ENCODE measurements at places on chromosomes 6 and 20.

GRCh38 chr6:27375613-27376079, 12.9 kb upstream of the ZNF391 start:
- DNase-seq: no peak

- no peak for DNase-seq
Observed at GRCh38 chr6:169073311-169073710, 180.3 kb downstream of the THBS2 start.

DNA sequence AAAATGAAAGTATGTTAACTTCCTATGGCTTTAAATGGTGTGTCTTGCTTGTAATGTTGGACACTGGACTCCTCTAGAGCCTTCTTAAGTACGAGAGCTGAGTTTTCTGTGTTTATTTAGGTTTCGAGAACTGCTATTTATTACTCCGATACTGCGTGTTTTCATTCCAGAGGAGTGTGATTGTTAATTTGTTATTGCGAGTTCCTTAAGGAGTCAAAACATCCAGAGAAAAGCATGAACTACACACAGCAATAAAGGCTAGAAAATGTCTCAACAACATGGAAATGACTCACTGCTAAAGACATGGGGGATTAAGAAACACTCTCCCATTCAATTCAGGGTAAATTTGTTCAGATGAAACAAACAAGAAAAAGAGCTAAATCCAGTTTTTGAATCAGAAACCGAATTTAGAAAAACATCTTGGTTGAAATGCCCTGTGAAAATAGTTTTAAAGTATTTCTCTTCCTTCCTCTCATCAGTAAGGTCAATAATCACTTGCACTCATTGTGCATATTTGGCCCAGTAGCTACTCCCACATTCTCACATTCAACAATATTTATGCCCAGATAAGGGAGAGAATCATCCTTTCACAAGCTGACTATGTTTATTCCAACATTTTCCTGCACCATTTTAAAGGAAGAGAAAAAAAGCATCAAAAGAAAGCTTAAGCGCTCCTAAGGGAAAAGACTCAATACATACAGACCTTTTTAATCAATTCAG, 36.0 kb downstream of the ATXN1 start:
- DNase-seq: no peak

DNA sequence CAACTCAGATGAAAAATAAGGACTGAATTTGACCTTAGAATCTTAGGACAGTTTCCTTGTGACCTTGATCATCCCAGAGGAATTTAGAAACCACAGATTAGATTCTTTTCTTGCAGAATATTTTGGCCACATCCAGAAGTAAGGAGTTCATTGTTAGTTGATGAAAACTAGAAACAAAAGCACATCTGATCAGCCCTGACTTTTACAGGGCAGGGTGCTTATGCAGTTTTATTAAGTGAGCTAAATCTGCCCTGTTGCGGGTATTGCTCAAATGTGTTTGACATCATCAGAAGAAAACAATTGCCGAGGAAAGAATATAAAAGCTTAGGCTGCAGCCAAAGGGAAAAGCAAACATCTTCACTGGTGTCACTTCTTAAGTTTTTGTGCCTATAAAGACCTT, 100.8 kb downstream of the MTFR2 start:
- no peak for DNase-seq

- DNase-seq: no peak
Observed at GRCh38 chr6:74764486-74764885, 441.4 kb downstream of the COL12A1 start.

- DNase-seq: no peak
Observed at GRCh38 chr6:111173341-111173740, 86.0 kb downstream of the SLC16A10 start.

DNA sequence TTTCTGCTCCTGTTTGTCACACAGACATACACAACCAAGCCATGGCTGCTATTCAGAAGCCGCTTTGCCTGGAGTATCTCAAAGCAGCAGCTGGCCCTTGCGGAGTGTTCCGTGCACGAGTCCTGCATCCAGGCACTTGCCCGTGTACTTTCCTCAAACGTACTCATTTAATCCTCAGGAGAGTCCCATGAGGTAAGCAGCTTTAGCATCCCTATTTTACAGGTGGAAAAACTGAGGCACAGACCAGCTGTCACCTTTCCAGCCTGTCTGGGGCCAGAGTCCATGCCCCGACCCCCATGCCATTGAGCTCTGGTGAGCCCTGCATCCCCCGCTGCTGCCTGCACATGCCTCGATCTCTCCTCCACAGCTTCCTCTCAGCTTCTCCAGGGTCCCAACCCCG, 130.0 kb downstream of the ERMARD start:
- no peak for DNase-seq

- DNase-seq: no peak
Observed at GRCh38 chr6:108737594-108738546, 110.4 kb upstream of the ARMC2 start.

DNA sequence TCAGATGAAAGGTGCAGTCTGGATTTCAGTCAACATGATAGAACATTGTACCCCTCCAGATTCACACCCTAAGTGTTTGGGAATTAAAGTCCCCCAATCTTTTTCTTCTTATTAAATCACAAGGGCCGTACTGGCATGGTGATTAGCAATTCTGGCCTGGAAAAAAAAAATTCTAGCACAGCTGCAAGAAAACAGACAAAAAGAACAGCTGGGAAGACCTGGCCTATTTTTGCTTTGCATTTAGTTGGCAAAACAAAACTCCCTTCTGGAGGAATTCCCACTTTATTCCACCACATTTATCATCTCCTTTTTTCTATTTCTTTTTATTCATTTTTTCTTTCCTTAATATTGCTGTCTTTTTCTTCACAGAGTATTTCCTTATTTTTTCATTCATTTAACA, 39.8 kb upstream of the AKAP12 start:
- DNase-seq: no peak

GRCh38 chr20:1654996-1655395, 2.6 kb downstream of the SIRPG start:
- DNase-seq: no peak

- peak; percentile 71 for DNase-seq
Observed at GRCh38 chr6:16316741-16317251, 78.4 kb downstream of the GMPR start.

DNA sequence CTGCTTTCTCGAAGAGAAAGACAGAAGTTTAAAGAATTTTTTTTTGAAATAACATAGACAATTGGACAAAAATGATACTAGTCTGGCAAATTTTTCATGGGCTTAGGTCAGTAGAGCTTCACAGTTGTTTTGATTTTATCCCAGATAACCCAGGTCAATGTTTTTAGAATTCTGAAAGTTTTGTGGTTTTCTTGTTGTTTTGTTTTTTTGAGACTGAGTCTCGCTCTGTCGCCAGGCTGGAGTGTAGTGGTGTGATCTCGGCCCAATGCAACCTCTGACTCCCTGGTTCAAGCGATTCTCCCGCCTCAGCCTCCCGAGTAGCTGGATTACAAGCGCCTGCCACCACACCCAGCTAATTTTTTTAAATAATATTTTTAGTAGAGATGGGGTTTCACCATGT, 22.8 kb downstream of the KIF13A start:
- no peak for DNase-seq

GRCh38 chr6:131132360-131132759, 2.9 kb upstream of the AKAP7 start:
- DNase-seq: no peak

DNA sequence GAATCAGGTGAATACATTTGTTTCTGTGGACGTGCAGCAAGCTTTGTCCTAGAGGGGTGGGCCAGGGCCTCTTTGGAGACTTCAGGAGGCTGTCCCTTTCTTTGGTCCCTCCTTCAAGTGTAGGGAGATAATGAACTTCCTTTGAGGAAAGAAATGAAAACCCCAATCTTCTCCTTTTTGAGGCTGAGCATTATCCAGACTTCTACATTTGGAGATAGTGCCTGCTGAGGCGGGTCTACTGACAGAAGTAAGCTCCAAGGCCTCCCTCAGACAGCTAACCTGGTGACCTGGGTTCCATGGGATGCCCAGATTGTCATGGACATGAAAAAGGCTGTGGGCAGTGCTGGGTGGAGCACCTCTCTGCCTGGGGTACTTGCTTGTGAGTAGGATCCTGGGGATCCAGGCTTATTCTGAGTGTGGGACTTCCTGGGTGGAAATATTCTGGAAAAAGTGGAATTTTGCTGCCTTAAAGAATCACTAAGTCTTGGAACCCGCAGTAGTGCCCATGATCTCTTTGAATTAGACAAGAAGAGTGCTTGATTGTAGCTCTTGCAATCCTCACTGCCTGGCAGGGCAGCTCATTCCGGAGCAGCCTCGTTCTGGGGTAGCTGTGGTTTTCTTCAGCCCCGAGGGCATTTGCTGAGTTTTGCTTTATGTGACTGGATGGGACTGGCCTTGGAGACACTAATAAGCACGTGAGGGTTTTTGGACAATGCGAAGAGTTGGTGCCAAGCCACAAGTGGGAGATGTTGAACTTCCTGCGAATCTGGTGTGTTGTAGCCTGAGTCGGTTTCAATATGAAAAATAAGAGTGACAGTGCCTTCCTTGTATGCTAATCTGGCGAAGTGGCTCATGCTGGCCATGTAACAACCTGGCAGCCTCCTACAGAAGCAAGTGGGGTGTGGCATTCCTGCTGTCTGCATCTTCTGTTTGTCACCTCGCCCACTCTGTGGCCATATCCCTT, 28.1 kb downstream of the SNRNP48 start:
- DNase-seq: no peak

DNA sequence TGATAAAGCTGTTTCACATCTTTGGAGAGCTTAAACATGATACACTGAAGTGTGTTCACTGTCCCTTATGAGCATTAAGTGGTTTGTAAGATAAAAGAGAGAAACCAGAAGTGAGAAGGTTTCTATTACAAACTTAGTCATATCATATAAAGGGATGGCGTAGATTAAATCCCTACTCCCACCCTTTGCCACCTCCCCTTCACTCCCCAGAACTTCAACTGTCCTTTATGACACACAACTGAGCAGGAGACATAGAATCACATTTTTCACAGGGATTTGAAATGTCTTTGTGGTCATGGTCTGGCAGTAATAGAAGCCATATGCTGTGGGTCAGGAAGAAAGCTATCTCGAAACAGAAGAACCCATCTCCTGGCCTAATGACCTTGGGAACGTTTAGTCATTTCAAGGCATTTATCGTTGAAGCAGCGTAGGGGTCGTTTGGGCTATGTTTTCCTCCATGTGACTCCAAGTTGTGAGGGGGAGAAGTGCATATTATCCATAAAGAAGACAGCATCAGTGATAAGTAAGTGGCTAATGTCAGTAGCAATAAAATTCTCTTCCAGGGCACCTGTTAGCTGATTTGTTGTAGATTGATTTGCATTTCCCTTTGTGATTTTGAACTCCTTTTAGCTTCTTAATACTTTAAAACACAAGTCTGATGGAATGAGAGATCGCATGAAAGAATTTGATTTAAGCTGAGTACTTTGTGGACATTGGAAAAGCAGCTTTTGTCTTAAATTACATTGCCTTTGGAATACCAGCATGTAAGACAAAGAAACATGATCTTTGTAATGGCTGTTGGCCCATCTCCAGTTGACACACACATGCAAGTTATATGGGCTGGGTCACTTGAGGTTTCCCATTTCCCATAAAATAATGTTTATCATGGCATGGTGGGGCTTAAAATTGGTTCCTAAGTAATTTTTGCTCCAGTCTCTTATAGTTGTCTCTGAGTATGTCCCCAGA, 501.5 kb upstream of the FLRT3 start:
- peak; percentile 68 for DNase-seq

GRCh38 chr6:55578537-55579363, at the start of gene HMGCLL1:
Gene HMGCLL1 (minus strand): TSS chr6:55579192. CDS start chr6:55579055, 137 bp downstream.
- peak; percentile 58 for DNase-seq

GRCh38 chr6:101741474-101742171, 348.1 kb downstream of the GRIK2 start:
- no peak for DNase-seq

DNA sequence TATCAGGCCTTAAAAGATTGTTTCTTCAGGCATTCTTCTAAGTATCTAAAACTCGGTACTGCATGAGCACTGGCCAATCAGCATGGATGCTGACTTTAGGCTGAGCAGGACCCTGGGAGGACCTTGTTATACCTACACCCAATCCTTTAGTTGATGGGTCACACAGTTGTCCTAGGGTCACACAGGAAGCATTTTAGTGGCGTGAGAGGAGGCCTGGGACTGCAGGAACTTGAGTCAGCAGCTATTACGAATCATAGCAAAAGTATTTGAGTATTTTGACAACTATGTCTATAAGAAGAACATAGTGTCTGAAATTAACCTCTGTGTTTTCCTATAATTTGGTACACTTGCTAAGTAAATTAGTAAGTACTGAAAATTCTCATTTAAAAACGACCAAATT, 741.4 kb downstream of the HACE1 start:
- DNase-seq: no peak

- no peak for DNase-seq
Observed at GRCh38 chr6:14925699-14926026, 320.2 kb upstream of the JARID2 start.

DNA sequence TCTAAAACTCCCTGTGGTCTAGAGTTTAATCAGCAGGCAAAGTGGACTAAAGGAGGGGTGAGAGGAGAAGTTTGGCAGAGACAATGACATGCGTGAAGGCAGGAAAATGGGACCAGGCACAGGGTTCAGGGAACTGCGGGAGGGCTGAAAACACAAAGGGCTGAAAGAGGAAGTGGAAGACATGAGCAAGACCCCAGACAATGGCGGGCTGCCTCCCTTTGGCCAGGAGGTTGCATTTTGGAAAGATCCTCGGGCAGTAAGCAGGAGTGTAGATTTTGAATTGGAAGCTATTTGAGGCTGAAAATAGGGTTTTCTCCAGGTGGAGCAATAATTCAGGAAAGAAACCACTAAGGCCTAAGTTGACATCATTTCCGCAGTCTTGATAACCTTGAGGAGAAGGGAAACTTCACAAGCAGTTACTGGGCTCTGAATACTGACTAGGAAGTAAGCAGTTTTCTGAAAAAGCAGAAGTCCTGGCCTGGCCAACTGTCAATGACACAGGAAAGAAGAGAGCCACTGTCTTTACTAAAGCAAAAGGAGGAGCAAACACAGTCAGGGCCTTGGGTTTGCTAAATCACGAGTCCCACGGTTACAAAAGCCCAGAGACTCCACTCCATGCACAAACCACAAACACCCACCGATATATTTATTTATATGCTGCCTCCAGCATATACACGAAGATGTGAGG, 3.4 kb downstream of the LY86 start:
- DNase-seq: no peak

GRCh38 chr6:94175465-94175864, 756.1 kb upstream of the EPHA7 start:
- DNase-seq: no peak

- no peak for DNase-seq
Observed at GRCh38 chr6:118382126-118382525, 166.0 kb upstream of the PLN start.

DNA sequence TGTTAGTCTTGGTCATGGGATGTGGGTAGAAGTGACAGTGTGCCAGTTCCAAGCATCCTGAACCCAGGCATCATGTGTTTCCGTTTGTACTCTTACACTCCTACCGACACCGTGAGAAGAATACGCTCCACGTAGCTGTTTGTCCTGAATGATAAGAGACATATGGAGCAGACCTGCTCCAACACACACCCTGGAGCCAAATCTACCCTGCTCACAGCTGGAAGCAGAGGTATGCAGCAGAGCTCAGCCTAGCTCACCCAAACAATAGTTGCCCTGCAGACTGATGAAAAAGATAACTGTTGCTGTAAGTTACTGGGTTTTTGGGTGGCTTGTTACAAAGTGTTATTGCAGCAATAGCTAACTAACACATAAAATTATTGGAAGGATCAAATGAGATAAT, 14.3 kb upstream of the PDSS2 start:
- peak; percentile 69 for DNase-seq

- DNase-seq: no peak
Observed at GRCh38 chr20:40323361-40323794, 365.7 kb downstream of the MAFB start.

- no peak for DNase-seq
Observed at GRCh38 chr20:43870484-43870883, 44.2 kb upstream of the TOX2 start.

All from NCI-H146 (cell line).